ENCODE measurements at places on chromosomes 6 and 20. TPM values are rescaled to one million over a fixed set of nuclear protein-coding genes. Genes with fewer than 3 reads are reported as not detected.

GRCh38 chr6:53244958-53245357, 96.3 kb upstream of the GCM1 start:
- peak; percentile 41 for DNase-seq

DNA sequence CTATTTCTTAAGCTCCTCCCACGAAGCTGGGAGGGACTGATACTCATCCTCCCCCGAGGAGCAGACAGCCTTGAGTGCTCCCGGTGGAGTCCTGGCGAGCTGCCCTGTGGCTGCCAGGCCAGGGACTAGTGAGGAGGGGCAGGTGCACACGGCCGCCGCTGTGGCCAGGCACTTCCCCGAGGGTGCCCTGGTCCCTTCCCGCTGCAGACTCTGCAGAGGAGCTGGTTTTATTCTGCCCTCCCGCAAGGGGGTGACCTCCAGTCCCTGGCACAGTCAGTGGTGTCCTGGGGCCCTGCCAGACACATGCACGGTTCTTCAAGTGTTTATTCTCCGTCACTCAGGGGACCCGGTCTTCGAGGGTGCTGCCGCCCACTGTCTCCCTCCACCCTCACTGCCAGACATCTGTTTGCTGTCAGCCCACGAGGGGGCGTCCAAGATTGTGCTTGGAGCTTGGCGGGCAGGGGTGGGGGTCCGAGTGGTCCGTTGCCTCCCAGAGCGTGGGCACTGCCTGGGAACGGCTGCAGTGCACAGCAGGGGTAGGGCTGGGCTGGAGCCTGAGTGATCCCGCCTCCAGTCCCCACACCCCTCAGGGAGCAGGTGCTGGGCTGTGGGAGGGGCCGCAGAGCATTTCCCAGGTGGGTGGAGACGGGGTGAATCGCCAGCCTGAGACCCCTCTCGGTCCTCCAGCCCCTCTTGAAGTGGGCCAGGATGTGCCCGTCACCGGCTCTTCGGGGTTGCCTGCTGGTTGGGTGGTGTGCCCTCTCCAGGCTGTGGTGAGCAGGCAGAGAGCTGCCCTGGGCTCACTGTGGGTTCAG, 3.1 kb upstream of the CABLES2 start:
- peak; percentile 74 for DNase-seq

Gene ARFGEF2
- total RNA-seq: 36.8 TPM

Gene GPR63
- 0.40 TPM for total RNA-seq

DNA sequence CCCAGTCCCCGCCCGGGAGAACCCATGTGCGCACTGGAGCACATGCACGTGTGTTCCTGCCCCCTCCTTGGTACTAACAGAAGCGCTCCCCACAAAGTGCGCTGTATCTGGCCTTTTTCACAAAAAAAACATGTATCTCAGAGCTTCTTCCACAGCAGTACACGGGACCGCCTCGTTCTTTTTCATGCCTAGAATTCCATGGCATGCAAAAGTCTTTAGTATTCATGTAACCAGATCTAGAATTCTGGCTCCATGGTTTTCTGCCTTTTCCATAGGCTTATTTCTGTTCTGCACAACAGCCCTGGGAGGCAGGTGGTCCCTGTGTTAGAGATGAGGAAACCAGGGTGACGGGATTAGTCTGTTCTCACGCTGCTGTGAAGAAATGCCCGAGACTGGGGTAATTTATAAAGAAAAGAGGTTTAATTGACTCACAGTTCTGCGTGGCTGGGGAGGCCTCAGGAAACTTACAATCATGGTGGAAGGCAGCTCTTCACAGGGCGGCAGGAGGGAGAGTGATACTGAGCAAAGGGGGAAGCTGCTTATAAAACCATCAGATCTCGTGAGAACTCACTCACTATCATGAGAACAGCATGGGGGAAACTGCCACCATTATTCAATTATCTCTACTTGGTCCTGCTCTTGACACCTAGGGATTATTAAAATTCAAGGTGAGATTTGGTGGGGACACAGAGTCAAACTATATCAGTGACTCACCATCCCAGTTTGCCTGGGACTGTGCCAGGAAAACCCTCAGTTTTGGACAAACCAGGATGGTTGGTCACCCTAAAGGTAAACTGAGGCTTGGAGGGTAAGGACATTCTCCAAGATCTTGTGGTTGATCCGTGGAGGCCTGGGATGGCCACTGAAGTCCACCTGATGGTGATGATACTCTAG, 41.0 kb downstream of the C20orf203 start:
- DNase-seq: no peak

Gene OXT
- total RNA-seq: not detected

Gene DAAM2
- total RNA-seq: 13.0 TPM

- peak; percentile 95 for DNase-seq
Observed at GRCh38 chr6:143450453-143451371, at the start of the genes ADAT2 and PEX3. Gene ADAT2 (minus strand): TSS chr6:143450695. CDS start chr6:143450658, 37 bp downstream. Gene PEX3 (plus strand): TSS chr6:143450805. CDS start chr6:143451043, 238 bp downstream.

DNA sequence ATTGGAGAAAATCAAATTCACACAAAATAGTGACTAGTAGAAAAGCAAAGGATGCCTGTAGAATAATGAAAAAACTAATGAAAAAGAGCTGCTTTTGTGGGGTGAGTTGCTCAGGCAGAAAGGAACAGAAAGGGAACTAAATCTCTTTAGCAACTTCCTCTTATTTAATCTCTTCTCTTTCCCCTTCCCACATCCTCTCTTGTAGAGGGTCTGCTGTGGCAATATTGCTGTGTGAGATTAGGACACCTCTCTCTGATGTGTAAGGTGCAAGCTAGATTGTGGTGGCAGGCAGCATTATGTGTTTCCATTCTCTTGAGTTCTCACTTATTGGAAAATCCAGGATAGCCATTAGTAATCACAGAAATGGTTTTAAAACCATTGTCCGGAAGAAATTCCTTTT, 49.7 kb downstream of the SYNE1 start:
- no peak for DNase-seq

Gene IL22RA2
- total RNA-seq: not detected

GRCh38 chr20:23404196-23404595, 17.1 kb downstream of the NAPB start:
- no peak for DNase-seq

GRCh38 chr6:118371955-118372354, 176.1 kb upstream of the PLN start:
- no peak for DNase-seq

DNA sequence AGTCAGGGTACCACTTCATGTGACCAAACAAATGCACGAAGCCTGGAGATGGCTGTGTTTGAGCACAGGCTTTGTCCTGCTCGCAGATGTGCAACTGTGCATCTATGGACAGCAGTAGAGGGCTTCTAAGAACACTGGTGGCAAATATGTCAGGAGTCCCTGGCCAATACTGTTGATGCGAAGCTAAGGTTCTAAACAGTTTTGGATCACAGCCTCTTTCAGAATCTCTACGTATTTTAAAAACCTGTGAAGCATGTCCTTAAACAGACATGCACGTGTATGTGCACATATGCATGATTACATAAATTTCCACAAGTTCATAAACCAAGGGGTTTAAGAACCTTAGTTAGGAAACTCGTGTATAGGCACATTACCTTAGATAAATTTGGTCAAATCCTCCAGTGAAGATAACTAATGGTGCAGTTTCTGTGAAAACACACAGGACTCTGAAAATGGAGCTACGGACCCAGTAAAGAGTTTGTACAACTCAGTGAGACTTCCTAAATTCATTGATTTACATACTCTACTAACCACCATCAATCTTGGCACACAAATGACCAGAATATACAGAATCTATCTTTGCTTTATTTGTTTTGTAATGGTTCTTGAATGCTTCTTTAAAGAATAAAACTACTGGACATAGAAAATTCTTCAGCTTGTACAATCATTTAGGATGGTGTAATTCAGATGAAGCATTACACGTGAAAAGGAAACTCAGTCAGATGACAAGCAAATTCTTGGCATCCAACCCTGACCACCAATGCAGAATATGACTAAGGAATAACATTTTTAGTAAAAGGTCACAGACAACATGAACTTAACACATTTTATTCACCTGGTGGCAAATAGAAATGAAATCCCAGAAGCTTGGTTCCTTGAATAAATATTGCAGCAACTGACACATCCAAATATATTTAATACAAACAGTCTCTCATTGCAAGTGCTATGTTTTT, 27.4 kb downstream of the KCNQ5 start:
- no peak for DNase-seq

Gene SOX4
- 6.2 TPM for total RNA-seq

Gene GRM1
- 2.2 TPM for total RNA-seq

DNA sequence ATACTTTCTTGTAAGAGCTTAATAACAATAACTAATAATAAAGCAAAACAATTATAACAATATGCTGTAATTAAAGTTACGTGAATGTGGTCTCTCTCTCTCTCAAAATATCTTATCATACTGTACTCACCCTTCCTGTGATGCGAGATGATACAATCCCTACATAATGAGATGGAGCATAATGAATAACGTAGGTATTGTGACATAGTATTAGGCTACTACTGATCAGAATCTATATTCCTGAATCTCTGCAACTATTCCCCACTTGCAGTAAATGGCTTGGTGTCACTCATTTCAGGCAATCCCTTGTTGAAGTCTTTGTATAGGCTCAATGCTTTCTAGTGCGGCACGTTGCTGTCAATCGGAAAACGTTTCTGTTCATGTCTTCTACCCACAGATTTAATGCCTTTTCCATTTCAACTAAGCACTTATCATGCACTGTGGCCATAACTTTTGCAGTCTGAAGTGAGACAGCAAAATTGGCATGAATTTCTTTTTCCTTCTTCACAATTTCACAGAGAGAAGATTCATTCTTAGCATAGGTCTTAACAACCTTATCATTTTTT, 32.3 kb downstream of the MOXD1 start:
- DNase-seq: no peak

Gene HAO1
- not detected for total RNA-seq

GRCh38 chr6:73369563-73369962, at the start of gene OOEP:
Gene OOEP (minus strand): TSS chr6:73369897. CDS start chr6:73369792, 105 bp downstream.
- no peak for DNase-seq

Gene NKAIN2
- total RNA-seq: 0.22 TPM

DNA sequence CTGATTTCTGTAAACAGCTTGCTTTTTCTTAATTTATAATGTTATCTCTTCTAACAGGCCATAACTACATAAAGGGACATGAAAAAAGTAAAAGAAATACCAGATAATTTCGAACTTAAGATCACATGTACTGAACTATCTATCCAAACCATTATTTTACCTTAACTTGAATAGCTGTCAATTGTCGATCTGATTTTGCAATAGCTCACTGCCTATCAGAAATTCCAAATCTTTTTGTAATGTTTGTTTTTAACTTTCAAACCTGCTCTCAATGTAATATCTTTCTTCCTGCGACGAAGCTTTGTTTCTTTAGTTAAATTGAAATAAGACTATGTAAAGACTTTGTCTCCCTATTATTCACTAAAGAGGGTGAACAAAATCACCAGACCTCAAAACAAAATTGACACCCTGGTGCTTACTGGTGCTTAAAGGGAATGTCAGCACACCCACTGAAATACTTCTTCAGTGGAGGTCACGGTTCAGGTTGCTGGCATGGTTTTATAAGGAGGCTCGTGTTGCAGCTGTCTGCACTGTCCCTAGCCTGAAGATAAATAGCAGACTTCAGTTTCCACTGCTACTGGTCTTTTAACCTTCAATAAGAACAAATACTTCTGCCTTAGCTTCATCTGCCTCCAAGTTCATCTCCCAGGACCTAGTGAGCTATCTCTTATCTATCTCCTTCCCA, 117.5 kb upstream of the QKI start:
- no peak for DNase-seq

GRCh38 chr6:52231406-52232127, 12.7 kb downstream of the IL17F start:
- DNase-seq: no peak

- no peak for DNase-seq
Observed at GRCh38 chr6:77026341-77026740, 436.9 kb downstream of the HTR1B start.

GRCh38 chr6:14857501-14857900, 388.4 kb upstream of the JARID2 start:
- peak; percentile 48 for DNase-seq

GRCh38 chr6:18011287-18011686, 23.9 kb upstream of the KIF13A start:
- DNase-seq: no peak

GRCh38 chr20:8320306-8320705, 188.2 kb downstream of the PLCB1 start:
- DNase-seq: no peak

DNA sequence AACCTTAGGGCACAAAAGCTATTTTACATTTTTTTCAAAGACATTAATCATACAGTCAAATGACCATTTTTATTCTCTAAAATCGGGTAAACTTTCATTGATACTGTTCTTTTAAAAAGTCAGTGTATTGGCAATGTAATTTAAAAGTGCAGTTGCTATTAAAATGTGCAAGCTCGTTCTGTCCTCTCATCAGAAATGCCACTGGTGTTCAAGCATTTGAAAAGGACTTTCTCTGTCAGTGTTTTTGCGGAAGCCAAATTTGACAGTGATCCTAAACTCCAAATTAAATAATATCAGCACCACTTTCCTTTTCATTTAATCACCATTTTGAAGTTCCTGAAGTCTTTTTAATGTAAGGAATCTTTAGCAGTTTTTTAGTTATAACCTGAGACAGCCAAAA, 69.6 kb downstream of the AFG1L start:
- no peak for DNase-seq

Measured in Right ventricle myocardium superior (tissue), 1 donor.